AG09319 (cell line): ENCODE measurements at places on chromosomes 11 and 22.
A peak's percentile ranks its signal among the peaks of the same experiment; 100 is the strongest.

DNA sequence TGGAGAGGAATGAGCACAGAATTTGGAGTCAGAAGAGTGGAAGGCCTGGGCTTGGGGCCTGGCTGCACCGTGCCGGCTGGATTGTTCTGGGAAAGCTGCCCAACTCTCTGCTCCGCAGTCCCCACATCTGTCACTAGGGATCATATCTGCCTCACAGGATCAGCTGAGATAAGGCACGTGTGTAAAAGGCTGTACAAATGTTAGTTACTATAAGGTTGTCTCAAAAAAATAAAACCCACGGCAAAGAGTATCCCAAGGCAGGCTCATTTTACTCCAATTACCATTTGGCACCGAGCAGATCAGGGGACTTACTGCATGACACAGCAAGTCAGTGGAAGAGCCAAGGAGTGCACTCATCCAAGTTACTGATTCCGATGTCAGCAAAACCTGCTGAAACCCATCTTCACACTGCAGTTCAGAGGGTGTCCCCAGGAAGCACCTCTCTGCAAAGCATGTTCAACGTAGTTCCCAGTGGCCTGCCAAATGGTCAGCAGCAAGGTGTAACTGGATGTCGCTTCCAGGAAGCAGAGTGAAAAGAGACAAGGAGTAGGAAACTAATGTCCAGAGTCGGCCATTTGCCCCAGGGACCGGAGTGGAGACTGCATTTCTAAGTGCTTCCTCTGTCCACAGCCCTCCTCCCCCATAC, 18.1 kb upstream of the MRTFA start:
- DNase-seq: peak; percentile 49

- DNase-seq: no peak
Measured at GRCh38 chr11:6547177-6547576, 50.1 kb downstream of the DNHD1 start.

DNA sequence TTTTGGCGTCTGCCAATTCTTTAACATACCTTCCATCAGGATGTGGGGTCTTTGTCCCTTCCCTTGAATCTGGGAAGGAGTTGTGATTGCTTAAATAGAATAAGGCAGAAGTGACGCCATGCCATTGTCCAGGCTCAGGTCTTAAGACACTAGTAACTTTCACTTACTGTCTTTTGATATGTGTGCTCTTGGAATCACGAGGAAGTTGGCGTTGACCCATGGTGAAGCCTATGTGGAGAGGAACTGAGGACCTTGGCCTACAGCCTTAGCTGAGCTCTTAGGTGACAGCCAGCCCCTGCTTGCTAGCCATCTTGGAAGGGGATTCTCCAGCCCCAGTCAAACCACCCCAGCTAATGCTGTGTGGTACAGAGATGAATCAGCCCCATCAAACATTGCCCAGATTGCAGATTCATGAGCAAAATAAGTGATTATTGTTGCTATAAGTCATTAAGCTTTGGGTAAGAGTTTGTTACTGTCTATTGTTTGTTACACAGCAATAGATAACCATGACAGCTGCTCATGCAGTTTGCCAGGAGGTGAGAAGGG, 17.6 kb upstream of the CLPB start:
- DNase-seq: no peak

DNA sequence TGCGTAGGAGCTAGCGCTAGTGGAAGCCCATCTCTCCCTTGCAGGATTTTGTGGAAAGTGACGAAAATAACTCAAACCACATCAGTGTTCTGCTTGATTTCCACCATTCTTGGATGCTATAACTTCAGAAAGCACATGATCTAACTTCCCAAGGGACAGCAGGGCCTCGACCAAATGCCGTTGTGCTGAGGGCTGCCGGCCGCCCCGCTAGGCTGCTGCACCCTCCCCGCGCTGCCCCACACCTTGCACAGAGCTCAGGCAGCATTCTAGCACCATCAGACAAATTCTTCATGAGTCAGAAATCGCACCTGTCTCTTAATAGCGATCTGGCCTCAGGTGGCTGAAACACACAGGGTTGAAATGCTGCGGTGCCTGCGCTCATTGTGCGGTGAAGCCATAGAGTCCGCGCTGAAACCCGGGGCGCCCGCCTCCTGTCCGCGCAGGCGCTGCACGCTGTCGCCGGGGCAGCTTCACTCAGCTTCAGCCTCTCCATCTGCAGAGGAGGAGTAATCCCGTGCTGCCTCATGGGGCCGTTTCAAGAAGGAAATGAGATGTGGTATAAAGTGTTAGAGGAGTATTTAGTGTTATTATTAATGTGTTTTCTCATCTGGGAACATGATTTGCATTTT, 59.2 kb upstream of the B3GAT1 start:
- DNase-seq: no peak

DNA sequence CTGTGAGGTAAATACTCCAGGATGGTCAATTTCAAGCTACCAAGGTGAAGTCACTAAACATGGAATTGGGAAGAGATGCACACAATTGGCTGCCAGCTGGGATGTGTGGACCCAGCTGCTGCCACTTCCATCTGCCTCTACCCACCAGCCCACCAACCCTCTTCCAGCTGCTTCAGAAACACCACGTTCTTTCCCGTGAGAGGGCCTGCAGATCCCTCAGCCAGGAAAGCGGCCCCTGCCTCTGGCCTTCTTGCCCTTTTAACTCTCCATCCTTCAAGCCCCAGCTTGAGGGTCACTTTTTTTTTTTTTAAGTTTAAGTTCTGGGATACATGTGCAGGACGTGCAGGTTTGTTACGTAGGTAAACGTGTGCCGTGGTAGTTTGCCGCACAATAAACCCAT, 20.0 kb downstream of the PRG3 start:
- DNase-seq: no peak

DNA sequence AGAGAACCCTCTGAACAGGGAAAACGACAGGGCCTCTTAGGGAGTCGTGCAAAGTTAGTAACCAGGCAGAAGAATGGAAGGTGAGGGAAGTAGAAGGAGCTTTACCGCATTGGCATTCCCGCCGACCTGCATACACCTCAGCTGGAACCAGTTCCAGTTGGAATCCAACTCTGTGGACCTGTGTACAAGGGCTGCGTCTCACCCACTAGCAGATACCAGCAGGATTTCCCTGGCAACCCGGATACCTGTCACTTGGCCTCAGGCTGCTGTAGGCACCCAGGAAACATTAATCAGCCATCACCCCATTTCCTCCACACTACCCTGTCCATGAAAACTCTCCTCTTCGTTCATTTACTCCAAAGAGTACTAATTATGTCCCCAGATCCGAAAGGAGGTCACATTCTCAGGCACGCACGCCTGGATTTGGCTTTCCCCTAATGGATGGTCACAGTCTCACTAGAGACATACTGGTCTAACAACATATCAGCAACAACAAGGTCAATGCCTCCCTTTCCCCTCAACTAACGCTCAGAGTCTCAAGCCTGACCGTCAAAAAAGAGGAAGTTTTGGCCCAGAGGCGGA, 842 bp downstream of the ARFGAP2 start:
- DNase-seq: no peak

- peak; percentile 51 for DNase-seq
Measured at GRCh38 chr11:33912405-33913361, 20.8 kb upstream of the LMO2 start.

DNA sequence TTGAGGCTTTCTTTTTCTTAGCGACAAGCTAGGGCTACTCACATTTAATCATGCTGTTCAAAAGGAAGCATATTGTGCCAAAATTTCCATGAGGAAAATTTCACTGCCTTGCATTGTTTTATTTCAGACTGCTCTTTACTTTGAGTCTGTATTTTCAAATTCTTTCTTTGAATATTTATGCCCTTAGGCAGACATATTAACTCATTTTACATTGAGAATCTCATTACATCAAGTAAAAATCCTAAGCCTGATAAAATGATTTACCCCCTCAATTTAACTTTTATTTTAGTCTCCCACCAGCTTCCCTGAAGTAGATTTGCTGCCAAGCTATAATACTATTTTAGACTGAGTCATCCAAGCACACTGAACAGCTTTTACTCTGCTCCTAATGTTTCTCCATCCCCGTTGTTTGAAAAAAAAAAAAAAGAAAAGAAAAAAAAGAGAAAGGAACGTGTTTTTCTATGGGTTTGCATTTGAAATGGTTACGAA, 189.3 kb upstream of the MTMR2 start:
- DNase-seq: no peak

DNA sequence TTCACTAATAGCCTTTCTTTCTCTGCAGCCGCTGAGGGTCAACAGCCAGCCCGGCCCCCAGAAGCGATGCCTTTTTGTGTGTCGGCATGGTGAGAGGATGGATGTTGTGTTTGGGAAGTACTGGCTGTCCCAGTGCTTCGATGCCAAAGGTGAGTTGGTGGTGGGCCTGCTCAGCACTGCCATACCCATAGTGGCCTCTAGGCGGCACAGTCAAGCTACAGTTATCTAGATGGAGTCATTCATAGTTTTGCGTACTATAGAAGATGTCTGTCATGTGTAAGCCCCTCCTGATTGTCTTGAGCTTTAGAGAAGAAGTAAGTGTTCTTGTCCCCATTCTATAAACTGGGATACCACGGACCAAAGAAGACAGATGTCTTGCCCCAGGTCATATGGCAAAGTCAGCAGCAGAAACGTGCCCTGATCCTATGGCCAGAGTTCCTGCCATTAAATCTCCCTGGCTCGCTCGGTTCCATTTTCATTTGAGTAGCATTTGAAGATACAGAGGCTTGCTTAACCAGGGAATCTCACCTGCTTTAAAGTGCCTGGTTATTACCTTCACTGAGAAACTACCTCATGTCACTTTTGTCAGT, 42.1 kb upstream of the CRTAM start:
- DNase-seq: no peak
